Activated naive CD4-positive, alpha-beta T cell treated with Interleukin-2 at 50 U/mL for 16 hours (primary cell): ENCODE measurements at places on chromosomes 7 and 10.

DNA sequence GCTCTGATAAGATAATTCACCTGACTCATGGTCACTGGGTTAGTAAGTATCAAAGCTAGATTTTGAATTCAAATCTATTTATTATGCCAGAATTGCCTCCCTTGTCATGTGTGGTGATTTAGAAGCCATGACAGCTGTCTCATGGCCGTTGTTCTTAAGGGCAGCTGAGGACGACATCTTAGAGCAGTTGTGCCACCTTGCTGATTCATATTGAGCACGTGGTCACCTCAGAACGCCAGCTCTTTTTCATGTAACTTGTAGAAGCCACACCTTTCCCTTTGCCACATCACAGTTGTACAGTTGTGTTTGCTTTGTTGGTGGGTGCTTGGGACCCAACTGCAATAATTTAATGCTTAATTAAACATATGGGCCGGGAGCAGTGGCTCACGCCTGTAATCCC lies 4.3 kb upstream of the PIK3AP1 start:
- DNase-seq: no peak

DNA sequence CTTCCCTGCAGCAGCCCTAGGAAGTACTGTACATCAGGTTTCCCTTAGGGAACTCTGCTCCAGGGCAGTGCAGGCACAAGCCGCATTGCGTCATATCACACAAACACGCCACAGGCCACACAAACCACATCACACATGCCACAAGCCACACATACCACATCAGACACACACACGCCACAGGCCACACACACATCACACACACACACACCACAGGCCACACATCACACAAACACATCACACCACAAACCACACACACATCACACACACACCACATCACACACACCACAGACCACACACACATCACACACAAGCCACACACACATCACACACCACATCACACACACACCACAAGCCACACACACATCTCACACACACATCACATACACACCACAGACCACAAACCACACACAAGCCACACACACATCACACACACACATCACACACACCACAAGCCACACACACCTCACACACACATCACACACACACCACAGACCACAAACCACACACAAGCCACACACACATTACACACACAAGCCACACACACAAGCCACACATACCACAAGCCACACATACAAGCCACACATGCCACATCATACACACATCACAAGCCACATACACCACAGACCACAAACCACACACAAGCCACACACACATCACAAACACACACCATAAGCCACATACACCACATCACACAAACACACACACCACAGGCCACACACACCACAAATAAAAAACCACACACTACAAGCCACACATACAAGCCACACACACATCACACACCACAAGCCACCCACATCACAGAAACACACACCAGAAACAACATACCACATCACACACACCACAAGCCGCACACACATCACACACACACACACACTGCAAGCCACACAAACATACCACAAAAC lies 53.4 kb downstream of the TMEM209 start:
- DNase-seq: peak; percentile 44

- DNase-seq: no peak
These were observed 38.0 kb downstream of the MARCHF5 start for GRCh38 chr10:92328993-92329392.

DNA sequence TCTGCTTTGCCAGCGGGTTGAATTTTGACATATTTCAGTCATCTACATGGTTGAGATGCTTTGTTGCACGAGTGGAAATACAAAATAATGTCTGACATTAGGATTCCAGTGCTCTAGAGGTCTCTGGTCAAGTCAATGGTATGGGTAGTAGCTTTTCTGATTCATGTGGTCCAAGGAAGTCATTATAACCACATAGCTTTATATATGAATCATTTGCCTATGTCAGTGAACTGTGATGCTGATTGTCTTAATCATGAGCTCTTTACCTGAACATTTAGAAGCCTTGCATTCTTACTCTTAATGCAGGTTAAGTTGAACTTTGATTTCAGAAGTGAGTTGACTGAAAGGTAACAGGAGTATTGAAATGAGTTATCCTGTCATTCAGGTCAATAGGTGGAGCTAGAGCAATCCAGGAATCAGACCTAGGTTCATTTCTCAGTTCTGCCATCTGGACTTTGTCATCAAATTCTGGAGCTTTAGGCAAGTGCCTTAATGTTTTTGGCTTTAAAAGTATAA lies 3.3 kb downstream of the MAPK8 start:
- no peak for DNase-seq

GRCh38 chr7:150759479-150759878 lies 22.3 kb downstream of the GIMAP5 start:
- DNase-seq: no peak

GRCh38 chr7:84142726-84143125 lies 51.9 kb downstream of the SEMA3A start:
- DNase-seq: no peak

DNA sequence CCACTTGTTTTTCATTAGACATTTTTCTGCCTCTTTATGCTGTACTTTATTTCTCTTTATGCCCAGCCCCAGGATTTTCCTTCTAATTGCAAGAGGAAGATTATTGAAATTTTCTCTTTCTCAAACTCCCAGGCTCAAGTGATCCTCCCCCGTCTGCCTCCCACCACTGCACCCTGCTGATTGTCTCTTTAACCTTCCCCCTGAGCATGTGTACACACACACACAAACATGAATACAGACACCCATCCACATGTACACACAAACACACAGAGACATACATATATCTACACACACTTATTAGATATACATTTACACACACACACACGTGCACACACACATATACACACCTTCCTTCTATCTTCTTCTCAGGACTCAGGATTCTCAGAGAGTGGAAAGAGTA lies 37.3 kb upstream of the MAP3K8 start:
- DNase-seq: no peak

- DNase-seq: no peak
These were observed 266.4 kb downstream of the ADK start for GRCh38 chr10:74417397-74417796.

DNA sequence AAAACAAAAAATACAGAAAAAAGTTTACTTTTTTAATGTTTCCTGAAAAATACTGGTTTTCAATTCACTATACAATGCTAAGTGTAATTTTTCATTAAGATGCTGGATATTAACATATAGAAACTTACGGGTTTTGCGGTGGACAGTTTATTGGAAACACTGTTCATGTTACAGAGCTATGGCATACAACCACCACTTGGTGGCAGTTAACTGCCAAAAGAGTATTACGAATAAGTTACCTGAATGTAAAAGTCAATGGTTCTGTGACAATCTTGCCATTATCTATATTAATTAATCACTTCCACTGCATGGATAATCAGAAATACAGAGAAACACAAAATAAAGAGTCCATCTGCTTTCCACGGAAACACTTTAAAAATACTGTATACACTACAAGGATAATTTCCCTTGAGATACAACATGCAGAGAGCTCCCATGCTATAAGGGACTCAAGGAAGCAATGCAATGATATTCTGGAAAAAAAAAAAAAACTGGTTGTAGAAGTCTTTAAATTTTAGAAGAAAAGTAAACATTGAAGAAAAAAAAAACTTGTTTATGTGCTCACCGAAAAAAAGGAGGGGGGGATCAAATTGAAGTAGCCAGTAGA lies 97.0 kb downstream of the TPK1 start:
- peak; percentile 4 for DNase-seq

DNA sequence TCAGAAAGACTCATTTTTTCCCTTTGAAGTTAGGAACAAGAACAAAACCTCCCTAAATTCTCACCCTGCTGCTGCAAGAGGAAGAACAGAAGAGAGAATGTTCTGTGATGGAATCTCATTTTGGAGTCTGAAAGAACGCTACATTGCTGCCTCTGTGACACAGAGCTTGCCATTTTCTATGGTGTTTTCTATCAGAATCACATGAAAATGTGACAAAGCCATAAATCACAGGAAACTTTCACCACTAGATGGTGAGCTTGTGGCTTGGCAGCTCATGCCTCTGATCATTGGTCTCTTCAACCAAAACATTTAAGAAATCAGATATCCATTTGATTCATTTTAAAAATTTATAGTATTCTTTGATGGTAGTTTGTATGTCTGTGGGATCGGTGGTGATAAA lies 82.9 kb downstream of the CADPS2 start:
- DNase-seq: no peak

GRCh38 chr10:1150638-1150955 lies 94.4 kb downstream of the WDR37 start:
- DNase-seq: no peak

DNA sequence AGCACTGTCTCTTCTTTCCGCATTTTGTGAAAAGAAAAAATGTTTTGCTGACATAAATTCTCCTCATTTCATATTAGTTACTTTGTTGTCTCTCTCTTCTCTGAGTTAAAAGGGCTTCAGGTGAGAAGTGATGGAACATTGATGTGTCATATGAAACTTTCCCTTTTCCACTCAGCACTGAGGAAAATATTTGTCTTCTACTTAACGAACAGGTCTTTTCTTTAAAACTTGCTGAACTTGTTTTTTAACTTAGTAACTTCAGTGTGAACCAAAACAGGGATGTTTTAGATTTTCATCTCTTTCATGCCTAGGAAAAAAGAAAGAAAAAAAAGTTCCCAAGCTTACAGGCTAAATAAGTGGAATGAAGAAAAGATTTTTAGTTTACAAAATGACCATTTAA lies 19.0 kb upstream of the TSPAN12 start:
- no peak for DNase-seq

- no peak for DNase-seq
These were observed 9.5 kb upstream of the TAS2R60 start for GRCh38 chr7:143433759-143434158.

DNA sequence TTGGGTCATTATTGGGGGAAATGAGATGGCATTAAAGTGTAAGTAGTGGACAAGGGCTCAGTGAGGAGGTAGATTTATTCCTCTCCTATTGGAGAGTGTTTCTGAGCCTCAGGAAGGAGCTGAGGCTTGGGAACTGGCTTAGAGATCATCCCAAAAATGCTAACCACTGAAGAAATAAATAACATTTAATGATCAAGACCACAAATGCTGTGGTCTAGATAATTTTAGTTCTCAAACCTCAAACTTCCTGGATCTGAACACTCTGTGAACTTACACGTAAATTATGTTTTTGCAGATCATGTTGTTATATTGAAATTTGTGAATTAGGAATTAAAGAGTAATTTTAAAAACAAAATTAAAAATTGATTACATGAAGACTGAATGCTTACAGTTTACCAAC lies 27.3 kb downstream of the MDFIC start:
- DNase-seq: no peak

DNA sequence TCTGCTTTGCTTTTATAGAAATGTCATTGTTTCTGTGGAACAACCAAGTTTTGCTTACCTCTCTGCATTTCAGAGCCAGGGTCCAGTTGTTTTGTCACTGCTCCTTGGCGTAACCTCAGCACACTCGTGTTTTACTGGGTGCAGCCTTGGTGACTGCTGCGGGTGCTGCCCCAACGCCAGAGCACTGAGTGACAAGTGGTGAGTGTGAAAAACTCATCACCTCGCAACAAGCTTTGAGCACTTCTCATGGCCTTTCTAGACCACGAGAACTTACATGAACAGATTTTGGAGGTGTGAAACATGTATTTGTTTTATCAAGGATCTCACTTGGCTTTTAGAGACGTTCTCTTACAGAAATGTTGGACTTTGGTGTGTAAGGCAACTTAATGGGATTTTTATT lies 31.0 kb downstream of the GLRX3 start:
- DNase-seq: no peak

- no peak for DNase-seq
These were observed 50.8 kb upstream of the AOAH start for GRCh38 chr7:36775061-36775620.

DNA sequence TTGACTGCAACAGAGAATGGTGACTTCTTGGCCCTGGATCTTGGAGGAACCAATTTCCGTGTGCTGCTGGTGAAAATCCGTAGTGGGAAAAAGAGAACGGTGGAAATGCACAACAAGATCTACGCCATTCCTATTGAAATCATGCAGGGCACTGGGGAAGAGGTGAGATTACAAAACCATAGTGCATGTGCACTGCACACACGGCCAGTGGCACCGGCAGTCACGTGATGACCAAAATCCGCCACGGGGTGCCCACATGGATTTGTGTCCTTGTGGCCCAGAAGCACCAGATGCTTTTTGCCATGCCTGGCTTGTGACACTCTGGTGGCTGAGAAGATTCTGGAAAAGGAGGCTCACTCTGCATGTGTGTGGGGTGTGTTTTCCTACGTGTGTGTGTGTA lies 32.4 kb downstream of the TACR2 start:
- DNase-seq: no peak

- DNase-seq: no peak
These were observed 269.4 kb downstream of the DNAJB9 start for GRCh38 chr7:108839076-108839475.

DNA sequence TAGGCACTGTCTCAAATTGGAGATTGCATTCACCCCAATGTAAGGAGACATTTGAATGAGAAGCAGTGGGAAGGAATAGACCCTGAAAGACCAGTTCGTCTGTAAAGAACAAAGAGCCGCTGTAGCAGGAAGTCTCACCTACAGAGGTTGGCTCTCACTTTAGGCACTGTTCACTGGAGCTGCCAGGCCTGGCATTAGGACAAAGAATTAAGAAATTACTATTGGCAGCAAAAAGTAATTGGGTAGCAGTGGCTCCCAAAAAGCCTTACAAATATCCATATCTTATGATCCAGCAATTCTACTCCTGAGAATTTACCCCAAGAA lies 10.5 kb upstream of the TEX36 start:
- no peak for DNase-seq

DNA sequence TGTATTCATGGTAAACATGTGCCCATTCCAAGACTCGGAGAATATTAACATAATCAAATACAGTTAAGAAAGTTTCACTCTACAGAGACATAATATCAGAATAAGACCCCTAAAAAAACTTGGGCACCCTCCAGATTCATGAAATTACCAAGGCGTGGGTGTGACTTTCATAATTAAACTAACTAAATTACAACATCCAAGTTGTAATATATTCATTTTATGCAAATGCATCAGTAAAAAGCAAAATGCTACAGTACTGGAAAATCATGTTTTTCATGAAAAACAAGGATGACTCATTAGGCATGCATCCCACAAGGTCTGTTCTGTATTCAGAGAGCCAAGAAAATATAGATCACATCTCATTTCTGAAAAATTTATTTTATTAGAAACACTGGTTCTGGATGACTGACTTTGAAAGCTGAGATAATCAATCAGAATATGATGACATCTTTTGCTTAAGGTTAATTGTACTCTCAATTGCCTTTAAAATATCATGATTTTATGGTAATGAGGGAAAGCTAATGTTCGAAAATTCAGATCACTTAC lies 248.8 kb upstream of the SMIM30 start:
- DNase-seq: no peak

- no peak for DNase-seq
These were observed 147.0 kb downstream of the C1GALT1 start for GRCh38 chr7:7329326-7329725.

- DNase-seq: no peak
These were observed 9.0 kb upstream of the MLXIPL start for GRCh38 chr7:73633323-73633722.

- no peak for DNase-seq
These were observed 96.9 kb downstream of the RTKN2 start for GRCh38 chr10:62171791-62172190.

GRCh38 chr10:47225928-47226645 lies 73.9 kb upstream of the GDF10 start:
- DNase-seq: no peak
